ENCODE measurements at places on chromosomes 12 and 14.

DNA sequence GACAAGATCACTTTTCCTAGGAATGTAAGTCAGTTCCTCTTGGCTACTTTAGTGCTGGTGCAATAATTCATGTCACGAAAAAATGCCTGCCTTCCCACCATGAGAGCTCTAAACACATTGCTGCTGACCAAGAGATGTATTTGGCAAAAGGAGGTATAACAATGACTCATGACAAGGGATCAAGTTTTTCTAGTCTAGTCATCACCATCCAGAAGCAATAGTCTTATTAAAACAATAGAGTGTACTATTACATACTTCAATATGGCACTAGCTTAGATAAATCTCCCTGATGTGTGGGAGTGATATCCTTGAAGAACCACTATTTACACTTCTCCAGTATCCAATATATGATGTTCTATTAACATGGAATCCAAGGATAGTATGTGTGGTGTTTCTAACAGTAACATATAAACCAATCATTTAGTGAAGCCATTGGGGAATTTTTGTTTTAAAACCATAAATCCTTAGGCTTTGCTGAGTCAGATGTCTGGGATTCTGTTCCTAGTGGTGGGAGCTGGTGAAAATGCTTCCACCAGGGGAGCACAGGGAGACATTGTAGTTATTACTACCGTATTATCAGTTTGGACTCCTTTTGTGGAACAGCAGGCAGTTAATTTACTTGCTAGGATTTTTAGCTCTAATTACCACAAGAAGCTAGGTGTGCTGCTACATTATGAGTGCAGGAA, 1387.5 kb downstream of the LRFN5 start:
- no peak for DNase-seq

- no peak for DNase-seq
Measured at GRCh38 chr14:22629361-22629760, 14.8 kb downstream of the OR6J1 start.

- DNase-seq = no peak
Measured at GRCh38 chr12:111251058-111251730, 117.7 kb downstream of the PHETA1 start.

- no peak for DNase-seq
Measured at GRCh38 chr12:6758506-6759095, 5.7 kb upstream of the MLF2 start.

GRCh38 chr14:52103416-52103815, 34.6 kb upstream of the NID2 start:
- DNase-seq = no peak

DNA sequence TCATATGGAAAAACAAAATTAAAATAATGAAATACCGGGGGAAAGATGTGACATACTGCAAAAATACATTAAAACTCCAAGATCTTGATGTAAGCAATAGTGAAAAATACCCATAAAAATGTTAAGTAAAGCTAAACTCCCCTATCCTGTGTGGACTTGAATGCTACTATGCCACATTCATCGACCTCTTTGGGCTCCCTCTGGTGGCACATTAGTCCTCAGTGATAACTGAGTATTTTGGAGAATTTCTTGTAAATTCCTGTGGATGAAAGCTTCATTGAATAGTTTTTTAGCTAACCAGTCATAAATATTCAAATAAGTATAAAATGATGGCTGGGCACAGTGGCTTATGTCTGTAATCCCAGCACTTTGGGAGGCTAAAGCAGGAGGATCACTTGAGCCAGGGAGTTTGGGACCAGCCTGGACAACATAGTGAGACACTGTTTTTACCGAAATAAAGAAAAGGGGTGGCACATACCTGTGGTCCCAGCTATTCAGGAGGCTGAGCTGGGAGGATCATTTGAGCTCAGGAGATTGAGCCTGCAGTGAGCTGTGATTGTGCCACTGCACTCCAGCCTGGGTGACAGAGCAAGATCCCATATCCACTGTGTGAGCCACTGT, 42.4 kb upstream of the SGPP1 start:
- DNase-seq = peak; percentile 15

Measured in anterior cingulate cortex (tissue), 58 donors.